ENCODE measurements at places on chromosomes 5 and 9.

GRCh38 chr9:34332076-34332964 is 3.0 kb downstream of the NUDT2 start:
- no peak for DNase-seq

DNA sequence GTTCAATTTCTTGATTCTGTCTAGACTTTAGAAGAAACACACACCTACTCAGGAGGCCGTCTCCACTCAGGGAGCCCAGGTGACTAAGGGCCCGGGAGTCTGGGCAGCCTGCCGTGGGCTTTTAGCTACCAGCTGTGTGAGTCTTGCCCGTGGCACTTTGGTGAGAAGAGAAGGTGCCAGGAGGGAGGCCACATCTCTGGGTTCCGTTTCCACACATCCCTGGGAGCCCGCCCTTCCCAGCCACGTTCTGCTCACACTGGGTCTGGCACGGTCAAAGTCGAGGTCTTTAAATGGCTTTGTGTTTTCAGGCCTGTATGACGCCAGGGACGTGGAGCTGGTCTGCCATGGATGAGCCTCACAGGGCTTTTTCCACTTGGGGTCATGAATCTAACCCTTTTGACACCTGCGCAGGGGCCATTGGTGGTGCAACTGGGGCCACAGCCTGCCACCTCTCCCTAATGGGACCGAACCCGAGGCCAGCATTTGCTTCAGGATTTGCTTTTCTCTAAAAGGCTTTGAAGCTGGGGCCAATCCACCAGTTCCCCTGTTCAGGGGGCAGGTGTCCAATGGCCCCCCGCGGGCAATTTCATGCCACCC is 17.2 kb upstream of the FCN2 start:
- DNase-seq = no peak

DNA sequence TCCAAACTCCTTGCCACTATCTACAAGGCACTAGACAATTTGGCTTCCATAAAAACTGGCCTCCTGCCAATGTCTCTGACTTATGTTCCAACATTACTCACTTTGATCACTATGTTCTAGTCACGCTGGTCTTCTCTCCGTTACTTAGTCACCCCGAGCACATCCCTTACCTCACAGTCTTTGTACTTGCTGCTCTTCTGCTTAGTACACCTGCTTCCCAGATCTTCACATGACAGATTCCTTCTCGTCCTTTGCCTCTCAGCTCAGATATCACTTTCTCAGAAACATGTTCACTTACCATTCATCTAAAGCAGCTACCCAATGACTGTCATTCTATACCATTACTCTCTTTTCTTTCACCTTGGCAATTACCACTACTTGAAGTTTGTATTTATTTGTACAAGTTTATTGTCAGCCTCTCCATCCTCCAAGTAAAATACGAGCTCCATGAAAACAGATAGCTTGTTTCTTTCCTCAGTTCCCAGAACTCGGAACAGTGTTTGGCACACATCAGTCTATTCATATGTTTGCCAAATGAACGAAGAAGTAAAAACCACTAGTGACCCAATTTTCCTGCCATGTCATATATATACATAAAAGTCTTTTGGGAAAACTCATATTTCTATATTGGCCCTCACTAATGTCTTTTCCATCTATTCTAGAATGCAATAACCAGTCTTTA is 5.9 kb upstream of the SLC22A5 start:
- DNase-seq = no peak

GRCh38 chr9:128916204-128916603 is 4.6 kb upstream of the PHYHD1 start:
- DNase-seq = no peak

GRCh38 chr5:150540615-150541396 is 32.9 kb downstream of the NDST1 start:
- DNase-seq = no peak

GRCh38 chr5:78275998-78276543 is 18.4 kb downstream of the AP3B1 start:
- no peak for DNase-seq

DNA sequence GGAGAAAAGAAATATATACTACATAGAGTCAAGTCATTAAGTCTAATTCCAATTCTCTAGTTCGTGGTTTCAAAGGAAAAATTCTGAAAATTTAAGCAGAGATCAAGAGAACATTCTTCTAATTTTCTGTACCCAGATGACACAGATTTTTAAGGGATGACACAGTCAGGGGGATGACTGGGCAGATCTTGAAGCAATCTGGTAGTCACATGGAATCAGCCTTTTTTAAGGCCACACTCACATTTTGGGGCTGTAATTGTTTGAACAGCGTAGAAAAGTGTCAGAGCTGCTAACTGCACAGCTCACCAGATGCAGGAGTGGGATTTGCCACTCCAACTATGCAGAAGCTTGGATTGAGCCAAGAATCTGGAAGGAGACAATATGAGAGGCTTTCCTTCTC is 20.4 kb downstream of the PDE4D start:
- DNase-seq = no peak

GRCh38 chr5:161263191-161263590 is 283.3 kb downstream of the GABRB2 start:
- no peak for DNase-seq

DNA sequence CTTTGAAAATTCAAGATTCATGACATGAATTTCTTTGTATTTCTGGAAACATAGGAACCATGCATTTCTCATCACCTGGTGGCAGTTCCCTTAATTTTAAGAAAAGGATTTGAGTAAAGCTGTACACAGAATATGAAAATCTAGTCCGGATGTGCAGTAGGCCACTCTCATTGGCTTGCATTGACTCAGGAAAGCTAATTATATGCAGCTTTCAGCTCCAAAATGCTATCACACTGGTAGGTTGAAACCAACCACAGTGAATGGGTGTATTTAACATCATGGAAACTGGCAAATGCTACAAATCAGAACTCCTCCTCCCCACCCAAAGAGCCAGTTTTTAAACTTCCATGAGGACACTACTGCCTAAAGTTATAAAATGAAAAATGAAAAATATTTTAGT is 161.6 kb upstream of the FBXL17 start:
- no peak for DNase-seq

GRCh38 chr9:117927354-117927753 is 223.2 kb downstream of the TLR4 start:
- DNase-seq = no peak

DNA sequence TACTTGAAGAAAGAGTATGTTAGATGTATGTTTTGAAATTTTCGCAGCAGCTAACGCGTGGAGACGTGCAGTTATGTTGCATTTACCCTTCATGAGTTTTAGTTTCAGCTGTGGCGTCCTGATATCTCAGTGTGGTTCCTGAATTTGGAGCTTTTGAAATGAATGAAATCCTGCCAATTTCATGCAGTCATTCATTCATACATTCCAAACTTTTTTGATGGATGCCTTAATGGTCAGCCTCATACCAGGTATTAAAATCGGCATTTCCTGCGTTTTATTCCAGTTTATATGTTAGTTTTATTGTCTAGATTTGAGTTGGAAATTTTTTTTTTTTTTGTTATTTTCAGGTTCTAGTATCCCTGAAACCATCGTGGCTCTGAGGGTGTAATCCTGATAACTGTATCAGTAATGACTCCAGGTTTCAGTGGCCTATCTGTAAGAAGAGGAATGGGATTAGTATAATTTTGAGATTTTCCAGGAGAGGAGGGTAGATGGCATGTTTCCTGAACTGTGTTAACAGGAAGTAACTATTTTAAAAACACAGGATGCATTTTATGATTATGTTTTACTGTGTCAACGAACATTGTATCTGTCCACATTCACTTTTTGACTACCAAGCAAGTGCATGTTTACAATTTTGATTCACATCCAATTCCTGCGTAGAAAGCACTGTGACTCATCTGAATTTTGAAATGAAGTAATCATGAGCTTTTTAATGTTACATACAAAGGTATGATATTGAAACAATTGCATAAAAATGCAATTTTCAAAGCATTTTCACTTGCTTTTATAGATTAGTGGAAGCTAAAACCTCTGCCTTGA is 1.0 kb downstream of the FOCAD start:
- no peak for DNase-seq

DNA sequence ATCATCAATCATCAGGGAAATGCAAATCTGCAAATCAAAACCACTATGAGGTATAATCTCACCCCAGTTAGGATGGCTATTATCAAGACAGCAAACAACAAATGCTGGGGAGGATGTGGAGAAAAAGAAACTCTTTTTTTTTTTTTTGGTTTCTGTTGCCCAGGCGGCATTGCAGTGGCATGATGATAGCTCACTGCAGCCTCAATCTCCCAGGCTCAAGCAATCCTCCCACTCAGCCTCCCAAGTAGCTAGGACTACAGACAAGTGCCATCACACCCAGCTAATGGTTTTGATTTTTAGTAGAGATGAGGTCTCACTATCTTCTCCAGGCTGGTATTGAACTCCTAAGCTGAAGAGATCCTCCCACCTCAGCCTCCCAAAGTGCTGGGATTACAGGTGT is 5.4 kb upstream of the CNTRL start:
- DNase-seq = no peak

DNA sequence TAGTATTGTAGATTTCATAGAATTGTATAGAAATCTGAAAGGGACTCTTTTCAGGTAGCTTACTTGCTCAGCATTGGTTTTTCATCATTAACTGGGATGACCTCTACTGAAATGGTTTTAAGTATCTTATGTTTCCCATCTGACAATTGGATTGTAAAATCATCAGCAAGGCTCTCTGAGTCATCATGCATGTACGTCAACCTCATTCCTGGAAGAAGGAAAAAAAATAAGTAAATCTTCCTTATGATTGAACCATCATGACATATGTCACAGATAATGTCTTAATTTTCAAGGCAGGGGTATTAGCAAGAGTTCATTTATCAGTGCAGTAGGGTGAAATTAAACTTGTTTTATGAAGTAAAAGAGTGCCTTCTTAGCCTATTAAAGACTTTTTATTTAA is 74.9 kb upstream of the CER1 start:
- no peak for DNase-seq

GRCh38 chr5:58188262-58188651 is 271.6 kb downstream of the PLK2 start:
- DNase-seq = no peak

DNA sequence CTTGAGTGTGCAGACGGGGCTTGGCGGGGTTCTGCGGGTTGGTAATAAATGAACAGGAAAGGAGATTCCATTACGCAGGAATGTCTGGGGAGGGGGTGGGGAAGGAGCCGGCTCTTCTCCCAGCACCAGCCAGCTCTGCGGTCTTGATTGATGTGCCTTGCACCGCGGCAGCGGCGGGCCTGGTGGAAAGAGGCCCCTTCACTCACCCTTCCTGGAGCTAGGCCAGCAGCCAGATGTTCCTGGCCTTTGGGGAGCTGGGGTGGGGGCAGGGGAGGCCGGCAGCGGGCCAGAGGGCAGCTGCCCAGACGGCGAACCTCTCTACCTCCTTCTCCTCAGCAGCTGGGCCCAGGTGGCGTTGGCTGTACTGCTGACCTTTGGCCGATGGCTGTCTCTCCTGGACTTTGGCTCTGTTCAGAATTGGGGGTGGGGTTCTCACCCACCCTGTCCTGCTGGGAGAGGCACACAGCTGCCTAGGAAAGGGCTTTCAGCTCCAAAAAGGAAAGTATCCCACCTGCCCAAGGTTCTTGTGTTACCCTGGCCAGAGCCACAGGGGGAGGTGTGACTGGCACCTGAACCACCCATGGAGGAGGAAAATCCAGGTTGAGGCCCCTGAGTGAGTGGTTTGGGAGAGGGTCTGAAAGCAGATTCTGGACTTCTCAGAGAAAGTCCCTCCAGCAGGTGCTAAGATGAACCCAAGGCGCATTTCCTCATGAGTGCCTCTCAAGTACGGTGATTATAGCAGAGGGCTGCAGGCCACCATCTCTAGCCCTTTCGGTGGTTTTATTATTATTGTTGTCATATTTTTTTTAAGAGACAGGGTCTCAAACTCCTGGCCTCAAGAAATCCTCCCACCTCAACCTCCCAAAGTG is 58.0 kb upstream of the SYNPO start:
- no peak for DNase-seq

DNA sequence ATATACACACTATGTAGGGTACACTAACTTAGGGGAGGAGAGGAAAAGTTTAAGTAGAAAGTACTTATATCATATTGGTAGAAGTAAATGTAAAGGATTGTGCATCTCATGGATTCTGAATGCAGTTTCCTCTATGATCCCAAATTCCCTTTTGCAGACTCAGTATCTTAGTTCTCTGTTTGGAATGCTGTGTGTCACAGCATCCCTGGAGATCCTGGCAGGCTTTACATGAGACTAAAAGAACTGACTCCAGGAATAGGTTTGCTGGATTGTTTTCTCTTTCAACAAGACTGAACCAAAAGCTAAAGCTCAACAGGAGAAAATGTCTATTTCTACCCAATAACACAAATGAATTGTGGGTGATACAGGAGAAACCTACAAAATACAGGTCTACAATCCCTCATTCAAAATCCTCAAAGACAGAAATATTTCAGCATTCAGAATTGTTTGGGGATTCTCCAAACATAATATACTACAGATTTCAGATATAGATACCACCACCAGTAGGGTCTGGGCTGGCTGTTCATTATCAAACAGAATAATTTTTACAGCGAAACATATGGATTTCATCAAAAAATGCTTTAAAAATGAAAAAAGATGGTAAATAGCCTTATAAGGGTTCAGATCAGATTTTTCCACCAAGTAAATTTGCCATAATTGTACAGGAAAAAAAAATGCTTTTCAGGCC is 324.7 kb upstream of the GRAMD2B start:
- DNase-seq = no peak

DNA sequence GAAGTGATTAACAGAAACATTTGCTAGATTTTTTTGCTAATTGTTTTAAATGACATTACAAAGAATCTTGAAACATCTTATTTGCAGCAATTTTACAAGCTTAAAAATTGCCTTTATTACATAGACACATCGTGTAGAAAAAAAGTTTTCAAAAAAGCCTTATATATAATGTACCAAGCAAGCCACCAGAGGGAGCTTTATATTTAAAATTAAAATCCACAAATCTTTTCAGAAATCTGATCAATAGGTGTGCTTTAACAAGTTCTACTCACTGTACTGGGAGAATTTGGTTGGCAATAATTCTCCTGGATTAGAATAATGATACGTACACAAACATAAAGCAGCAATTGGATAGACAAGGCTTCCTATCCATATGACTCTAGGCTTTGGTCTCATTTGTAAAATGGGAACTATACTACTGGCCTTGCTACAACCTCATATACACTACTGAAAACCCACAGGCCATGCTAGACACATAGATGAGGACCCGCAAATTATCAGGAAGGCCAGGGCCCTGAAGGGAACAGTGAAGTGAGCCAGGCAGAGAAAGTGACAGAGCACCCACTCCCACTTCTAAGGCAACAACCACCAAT is 4.8 kb downstream of the PSMB7 start:
- DNase-seq = no peak

- DNase-seq = no peak
Measured at GRCh38 chr5:113125371-113125770, 148.8 kb downstream of the DCP2 start.

DNA sequence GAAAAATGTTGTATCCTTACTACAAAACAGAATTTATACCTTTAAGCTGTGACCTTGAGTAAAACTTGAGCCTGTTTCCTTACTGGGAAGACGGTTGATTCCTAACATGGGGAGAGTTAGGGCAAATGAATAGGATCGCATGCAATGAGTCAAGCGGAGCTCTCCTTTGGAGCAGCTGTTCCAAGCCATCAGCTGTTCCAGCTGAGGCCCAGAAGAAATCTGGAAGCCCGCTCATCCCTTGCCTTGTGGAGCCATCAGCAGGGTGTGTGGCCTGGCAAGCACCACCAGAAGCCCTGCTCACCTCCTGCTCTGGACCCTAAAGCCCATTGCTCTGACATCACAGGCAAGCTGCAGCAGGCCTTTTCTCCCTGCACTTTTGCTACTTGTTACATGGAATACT is 8.0 kb downstream of the KIAA1191 start:
- no peak for DNase-seq
